Activated T-cell treated with anti-CD3 and anti-CD28 coated beads for 1 hour (primary cell): ENCODE measurements at places on chromosomes 11 and 22.

DNA sequence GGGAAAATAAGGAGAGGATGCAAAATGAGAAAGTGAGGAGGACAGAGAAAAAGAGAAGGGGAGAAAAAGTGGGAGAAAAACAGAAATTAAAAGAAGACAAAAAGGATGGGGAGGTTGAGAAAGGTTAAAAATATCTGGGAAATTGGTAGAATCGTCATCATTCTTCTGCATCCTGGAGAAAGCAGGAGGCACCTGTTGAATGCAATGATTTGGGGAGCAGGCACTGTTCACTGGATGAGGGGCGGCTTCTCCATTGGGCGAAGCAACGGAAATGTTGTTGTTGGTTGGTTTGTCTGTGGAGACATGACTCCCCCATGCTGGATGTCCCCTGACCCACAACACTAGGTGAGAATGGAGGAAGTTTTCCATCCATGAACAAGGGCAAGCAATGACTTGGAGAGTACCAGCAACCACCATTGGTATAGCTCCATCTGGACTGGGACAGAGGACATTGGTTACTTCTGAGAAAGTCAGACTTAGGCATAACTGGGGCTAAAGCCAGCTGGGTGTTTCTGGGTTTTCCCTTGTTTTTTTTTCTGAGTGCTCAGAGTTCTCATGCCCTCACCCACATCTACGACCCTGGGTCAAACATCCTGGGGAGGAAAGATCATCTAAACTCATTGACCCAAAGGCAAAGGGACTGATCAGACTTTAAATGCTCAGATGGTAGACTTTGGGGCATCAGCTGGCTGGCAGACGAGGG lies 11.9 kb upstream of the CD44 start:
- no peak for DNase-seq

GRCh38 chr11:107243929-107244328 lies 213.7 kb downstream of the CWF19L2 start:
- no peak for DNase-seq

DNA sequence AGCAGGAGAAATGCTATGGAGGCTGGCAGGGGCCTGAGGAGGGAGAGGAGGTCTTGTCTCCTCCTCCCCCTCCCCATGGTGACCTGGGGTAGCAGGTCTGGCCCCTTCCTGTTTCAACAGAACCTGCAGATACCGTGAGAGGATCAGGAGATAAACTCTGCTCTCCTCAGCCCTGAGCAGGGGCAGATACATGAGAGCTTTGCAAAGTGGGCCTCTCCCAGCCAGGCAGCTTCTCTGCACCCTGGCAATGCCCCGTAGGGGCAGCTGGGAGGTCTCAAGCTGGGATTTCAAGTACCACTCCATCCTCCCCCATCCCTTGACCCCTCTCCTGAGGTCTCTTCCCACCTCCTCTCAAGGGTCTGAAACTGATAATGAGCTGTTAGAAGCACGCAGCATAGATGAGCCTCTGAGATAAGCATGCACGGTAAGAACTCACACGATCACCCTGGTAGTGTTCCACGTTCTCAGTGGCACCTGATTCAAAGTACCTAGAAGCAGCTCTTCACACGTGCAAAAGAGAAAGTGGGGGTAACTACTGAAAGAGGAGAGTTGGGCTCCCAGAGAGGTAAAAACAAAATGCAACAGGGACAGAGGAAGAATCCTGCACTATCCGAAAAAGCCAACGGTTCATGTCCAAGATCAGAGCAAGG lies 4.9 kb upstream of the CCDC86 start:
- DNase-seq, result no peak

DNA sequence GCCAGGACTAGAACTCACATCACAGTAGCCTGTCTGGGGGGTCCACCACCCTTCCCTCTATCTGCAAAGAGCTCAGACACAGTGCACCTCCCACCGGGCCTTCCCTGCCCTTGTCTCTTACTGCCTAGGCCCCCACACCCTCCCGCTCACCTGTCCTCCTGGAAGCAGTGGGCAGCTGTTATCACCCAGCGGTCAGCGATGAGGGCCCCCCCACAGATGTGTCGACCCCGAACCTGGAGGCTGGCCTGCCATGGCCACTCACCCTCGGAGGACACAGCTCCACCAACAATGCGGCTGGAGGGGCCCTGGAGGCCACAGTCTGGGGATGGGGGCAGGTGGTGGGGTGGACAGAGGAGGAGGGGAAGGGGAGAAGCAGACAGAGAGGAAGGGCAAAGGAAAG lies 18.8 kb downstream of the KCTD17 start:
- no peak for DNase-seq

DNA sequence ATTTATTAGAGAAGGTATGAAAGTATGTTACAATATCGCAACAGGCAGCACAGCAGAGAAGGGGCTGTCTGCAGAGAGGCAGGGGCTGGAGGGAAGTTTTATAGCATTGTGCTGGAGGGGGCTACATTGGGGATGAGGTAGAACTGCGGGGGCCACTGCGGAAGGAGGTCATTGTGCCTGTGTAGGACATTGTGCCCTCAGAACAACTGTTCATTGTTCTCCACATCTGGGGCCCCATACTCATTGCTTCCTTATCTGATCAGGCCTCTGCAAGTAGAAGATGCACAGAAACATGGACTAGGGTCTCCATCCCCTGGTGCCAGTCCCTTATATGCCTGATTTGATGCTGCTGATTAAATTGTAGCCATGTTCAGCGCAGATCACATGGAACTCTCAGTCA lies 12.1 kb downstream of the NADSYN1 start:
- no peak for DNase-seq
